ENCODE measurements at places on chromosomes 5 and 9.

DNA sequence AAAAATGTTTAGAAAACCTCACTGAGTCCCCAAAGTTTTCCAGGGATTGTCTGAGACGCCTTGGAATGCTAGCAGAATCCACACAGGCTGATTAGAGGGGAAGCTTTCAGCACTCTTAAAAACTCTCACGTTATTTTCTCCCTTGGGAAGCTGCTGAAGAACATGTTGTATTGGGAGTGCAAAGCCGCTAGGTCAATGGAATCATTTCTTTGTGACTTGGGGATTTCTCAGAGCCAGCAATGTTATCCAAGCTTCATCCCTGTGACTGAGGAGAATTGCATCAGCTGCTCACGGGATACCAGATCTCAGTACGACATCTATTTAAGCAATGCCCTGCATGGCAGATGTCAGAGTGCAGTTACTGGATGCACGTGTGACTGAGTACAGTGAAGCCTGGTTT is 426.4 kb upstream of the MPDZ start:
- no peak for DNase-seq

- no peak for DNase-seq
Measured at GRCh38 chr5:76736679-76737556, 21.0 kb downstream of the F2R start.

DNA sequence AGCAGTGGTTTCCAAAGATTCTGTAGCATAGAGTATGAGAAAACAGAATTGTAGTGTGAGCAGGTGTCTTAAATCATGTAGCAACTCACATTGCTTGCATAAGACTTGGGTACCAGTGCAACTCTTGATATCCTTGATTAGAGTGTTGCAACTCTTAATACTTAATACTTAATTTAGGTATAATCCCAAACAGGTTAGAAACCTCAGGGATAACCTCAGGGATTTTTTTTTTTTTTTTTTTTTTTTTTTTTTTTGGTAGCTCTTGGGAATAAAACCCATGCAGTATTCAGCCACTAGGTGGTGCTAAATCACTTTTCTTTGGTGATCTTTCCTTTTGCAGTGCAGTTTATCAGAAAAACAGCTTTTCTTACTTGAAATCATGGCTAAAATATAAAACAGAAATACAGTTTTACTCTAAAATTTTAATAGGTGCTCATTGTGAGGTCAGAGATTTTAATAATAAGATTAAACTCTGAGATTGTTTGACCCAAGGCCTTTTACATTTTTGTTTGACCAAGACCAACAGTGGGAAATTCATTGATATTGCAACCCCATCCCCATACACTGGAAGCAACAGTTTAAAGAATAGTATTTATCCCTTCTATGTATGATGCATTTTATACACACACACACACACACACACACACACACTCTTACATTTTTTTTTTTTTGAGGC is 55.3 kb downstream of the ERAP1 start:
- no peak for DNase-seq

- no peak for DNase-seq
Measured at GRCh38 chr5:157050050-157050449, 8.9 kb downstream of the HAVCR1 start.

- DNase-seq = no peak
Measured at GRCh38 chr5:90503596-90503995, 25.8 kb downstream of the LYSMD3 start.

DNA sequence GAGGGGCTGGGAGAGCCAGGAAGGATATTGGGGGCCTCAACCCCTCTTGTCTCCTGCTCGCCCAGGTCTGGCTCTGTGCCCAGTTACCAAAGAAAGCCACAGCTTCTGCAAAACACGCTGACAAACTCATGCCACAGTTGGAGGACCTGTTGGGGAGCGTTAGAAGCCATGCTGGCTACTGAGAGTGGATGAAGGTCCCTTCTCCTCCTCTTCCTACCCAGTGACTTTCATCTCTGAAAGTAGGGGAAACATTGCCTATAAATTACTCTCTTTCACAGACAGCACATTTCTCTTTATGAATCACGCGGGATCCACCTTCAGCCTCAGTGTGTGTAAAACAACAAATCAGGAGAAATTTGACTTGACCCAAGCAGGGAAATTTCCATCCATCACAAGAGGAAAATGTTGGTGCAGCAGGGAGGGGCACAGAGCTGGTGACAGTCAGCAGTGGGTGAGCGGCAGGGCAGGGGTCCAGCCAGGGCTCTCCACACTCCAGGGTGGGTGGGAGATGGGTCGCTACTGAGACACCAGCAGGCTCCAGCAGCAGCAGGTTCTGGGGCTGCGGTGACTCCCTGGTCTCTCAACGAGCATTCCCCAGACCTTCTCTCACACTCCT is 181.9 kb downstream of the FGF18 start:
- DNase-seq = no peak

GRCh38 chr5:17663182-17663581 is 28.9 kb downstream of the TAF11L14 start:
- DNase-seq = no peak

DNA sequence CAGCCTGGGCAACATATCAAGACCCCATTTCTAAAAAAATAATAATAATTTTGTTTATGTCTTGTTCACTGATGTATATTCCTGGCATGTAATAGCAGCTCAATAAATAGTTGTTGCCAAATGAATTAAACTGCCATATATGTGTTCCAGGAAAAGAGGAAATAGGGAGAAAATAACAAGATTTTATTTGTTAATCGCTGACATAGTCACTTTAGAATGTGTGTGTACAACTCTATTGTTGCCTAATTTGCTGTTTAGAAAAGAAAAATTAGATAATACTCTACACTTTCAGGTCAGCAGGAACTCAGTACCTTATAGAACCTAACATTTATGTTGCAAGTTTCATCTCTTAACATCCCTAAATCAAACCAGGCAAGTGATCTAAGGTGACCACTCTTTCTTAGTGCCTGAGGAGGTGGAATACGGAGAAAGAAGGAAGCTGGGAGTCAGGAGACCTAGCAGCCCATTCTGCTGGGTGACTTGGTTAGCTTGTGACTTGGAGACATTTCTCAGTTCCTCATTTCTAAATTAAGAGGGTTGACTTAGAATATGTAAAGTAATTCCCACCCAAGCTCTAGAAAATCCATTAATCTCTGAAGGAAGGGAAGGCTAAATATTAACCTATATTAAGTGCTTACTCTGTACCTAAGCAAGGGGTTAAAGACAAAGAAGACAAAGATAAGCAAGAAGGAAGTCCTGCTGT is 110.3 kb upstream of the IQGAP2 start:
- DNase-seq = no peak

DNA sequence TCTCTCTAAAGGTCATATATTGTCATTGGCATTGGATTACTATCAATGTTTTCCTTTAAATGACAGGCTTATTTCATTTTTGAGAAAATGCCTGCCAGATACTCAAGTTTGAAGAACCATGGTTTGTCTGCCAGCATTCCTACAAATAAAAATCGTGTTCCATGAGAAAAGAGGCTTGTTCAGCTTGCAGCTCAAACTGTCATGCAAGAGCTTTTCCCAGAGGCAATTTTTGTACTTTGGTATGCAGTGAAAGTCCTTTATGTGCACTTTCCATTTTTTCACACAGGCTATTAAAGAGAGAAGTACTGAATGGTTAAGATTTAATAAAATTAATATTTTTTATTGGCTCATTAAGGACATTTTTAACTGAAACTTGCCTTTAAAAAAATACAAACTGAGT is 110.4 kb downstream of the FBXO4 start:
- DNase-seq = no peak

DNA sequence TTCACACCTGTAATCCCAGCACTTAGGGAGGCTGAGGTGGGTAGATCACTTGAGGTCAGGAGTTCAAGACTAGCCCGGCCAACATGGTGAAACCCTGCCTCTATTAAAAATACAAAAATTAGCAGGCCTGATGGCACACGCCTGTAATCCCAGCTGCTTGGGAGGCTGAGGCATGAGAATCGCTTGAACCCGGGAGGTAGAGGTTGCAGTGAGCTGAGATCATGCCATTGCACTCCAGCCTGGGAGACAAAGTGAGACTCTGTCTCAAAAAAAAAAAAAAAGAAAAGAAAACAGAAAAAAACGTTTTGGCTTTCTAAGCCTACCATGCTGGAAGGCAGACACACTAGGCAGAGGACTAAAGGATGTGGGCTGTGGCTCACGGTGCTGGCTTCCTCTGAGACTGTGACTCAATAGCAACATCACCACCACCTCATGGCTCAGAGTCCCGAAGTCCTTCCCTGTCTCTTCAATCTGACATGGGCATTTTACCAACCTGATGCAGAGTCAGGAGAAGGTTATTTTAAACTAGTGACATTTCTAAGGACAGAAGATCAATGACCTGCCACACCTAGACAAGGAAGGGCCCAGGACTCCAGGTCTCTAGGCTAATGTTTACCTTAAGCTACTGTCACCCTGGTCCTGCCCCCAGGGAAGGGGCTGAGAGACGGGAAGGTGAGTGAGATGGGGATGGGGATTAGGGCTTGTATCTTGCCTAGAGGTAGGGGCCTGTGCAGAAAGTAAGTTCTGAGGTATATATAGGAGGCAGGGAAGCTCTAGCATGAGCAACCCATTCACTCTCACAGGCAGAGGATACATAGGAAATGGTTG is 3.7 kb downstream of the ECSCR start:
- DNase-seq = no peak

GRCh38 chr9:136577941-136578625 is 32.2 kb upstream of the NOTCH1 start:
- no peak for DNase-seq

DNA sequence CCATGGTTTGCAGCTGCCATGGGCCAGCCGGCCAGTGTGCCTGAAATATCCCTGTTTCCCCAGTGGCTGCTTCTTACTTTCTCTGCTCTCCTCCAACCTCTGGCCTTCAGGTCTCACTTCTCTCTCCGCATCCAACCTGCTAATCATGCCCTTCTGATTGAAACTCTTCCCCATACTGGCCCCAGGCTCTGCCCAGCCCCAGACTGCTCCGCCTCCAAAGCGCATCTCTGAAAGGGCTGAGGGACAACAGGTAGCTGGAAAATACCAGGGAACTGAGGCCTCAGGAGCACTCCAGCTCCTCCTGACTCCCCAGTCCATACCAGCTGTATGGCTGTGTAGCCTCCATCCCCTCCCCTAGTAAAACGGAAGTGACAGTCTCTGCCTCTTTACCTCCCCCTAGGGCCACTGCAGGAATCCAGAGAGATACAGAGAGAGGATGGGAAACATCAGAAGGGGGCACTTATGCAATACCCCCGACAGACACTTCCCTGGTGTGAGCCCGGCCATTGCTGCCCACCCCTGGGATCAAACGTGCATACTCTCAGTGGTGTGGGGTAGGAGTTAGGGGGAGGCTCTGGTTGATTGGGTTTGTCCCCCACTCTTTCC is 34.2 kb downstream of the PAX5 start:
- DNase-seq = no peak

DNA sequence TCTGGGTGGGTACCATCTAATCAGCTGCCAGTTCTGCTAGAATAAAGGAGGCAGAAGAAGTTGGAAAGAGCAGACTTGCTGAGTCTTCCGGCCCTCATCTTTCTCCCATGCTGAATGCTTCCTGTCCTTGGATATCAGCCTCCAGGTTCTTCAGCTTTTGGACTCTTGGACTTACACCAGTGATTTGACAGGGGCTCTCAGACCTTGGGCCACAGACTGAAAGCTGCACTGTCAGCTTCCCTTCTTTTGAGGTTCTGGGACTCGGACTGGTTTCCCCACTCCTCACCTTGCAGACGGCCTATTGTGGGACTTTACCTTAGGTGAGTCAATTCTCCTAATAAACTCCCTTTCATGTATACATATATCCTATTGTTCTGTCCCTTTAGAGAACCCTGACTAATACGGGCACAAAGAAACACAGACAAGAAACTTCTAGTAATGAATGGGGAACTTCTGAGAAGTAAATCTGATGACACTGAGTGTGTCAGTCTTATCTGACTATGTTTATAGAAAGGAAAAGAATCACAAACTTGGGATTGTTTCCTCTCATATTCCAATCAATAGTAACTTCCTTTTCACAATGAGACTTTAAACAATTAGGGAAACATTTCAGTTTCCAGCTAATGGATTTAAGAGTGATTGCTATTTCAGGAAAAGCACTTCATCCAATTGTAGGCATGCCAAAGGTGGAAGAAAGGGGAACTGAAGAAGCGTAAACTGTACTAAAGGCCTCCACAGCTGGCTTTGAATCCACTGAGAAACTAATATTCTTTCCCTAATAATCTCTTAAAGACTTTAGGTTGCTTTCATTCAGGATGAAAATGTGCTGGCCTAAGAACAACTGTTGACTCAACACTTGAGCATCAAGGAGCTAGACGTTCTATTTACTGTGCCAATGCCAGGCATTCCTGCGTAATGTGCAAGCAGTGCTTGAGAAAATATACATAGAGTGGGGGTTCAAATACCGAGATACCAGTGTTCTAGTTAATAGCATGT is 127.9 kb upstream of the PTGER4 start:
- no peak for DNase-seq

- DNase-seq = no peak
Measured at GRCh38 chr9:137247916-137248175, 3.2 kb upstream of the STPG3 start.

DNA sequence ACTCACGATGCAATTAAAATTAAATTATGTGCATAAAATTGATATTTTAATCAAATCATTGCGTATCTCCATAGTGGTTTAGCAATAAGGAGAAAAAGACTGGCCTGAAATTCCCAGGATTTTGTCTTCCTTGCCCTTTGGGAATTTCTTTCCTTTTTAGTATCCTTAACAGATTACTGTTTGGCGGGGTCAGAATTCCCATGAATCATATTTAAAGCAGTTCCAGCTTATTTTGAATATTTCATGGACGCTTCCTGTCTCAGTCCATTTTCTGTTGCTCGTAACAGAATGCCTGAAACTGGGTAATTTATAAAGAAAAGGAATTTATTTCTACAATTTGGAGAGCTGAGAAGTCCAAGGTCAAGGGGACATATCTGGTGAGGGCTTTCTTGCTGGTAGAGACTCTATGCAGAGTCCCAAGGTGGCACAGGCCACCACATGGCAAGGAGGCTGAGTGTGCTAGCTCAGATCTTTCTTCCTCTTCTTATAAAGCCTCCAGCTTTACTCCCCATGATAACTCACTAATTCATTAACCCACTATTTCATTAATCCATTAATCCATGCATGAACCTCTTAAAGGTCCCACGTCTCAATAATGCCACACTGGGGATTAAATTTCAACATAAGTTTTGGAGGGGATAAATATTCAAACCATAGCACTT is 37.8 kb downstream of the CDH6 start:
- no peak for DNase-seq

DNA sequence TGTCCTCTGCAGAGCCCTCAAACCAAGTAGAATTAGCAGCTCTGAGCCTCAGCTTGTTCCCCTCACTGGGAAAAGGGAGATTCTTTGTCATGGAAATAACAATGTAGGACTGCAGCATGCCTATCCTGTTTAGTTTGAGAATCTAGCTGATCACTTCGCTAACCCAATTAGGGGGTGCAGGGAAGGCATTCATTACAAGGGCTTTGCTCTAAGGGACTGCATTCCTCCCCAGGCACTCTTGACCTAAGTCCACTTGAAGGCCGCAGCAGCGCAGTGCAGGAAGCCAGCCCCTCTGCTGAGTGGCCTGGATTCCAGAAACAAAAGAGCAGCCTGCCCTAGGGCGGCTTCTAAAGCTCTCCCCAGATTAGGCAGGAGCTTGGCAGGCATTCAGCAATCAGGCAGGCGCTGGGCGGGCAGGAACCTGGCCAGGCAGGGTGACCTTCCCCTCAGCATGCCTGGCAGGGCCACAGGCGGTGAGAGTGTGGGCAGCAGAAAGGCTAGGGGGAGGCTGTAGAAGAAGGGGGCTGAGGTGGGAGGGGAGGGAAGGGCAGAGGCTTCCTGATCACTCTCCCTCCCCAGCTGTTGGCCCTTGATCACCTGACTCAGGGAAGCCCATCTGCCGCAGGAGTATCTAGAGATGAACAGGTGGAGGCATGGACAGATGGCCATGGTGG is 24.8 kb downstream of the CCNJL start:
- DNase-seq = no peak

Data from cortex of kidney (tissue), 1 donor.